Activated T-cell treated with anti-CD3 and anti-CD28 coated beads, Interleukin-2, amount 50 U/mL, for 72 hours (primary cell): ENCODE measurements at places on chromosomes 2 and 18. TPM values are rescaled to one million over a fixed set of nuclear protein-coding genes. Genes with fewer than 3 reads are reported as not detected.
A peak's percentile ranks its signal among the peaks of the same experiment; 100 is the strongest.

GRCh38 chr2:219752726-219753125 is 125.3 kb downstream of the SLC4A3 start:
- no peaks in the 10 kb centered on the region for H3K4me1 ChIP-seq
- no peak overlapping the region for H3K27ac ChIP-seq
- H3K36me3 ChIP-seq, result no peaks in the 10 kb centered on the region
- no peak for DNase-seq
- no peak overlapping the region for H3K4me3 ChIP-seq

DNA sequence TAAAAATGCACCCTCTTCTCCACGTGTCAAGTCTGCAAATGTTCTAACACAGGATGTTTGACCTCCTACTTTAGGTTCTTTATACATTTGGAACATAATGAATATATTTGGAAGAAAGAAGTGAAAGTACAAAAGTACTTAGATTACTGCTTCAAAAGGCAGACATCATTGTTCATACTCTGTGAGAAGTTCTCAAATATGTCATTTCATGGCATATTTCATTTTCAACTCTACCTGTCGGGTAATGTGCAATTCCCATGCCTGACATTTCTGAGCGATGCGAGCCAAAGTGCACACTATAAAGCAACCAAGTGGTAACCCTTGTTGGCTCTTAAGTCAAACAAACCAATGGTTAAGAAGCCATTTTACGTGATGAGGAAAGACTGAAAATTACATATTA is 7.0 kb downstream of the BUB1 start:
- no peaks in the 10 kb centered on the region for H3K27me3 ChIP-seq
- H3K27ac ChIP-seq, result no peak overlapping the region
- H3K36me3 ChIP-seq, result peaks cover 6% of the 10 kb centered on the region

- DNase-seq, result no peak
- no peak overlapping the region for H3K27ac ChIP-seq
- H3K27me3 ChIP-seq, result no peaks in the 10 kb centered on the region
- no peaks in the 10 kb centered on the region for H3K36me3 ChIP-seq
- H3K4me1 ChIP-seq, result peaks cover 35% of the 10 kb centered on the region
These were observed 9.2 kb downstream of the HS6ST1 start for GRCh38 chr2:128309280-128310093.

DNA sequence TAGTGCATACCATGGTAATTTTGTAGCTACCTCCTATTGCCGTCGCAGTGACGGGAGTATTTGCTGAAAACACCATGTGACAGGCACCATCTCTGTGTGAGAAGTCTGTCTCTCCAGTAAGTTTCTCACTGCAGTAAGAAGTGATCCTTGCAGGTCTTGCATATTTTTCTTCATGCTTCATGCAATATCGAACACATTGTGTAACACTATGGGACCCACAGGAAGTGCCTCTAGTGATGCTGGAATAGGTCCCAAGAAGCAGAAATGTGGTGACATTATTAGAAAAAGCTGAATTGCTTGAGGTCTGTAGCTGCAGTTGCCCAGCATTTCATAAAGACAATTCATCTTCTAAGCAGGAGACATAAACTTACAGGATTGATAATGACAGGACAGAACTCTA is 167.6 kb downstream of the DCDC2C start:
- no peak for DNase-seq
- no peak overlapping the region for H3K4me3 ChIP-seq
- H3K27me3 ChIP-seq, result no peaks in the 10 kb centered on the region

DNA sequence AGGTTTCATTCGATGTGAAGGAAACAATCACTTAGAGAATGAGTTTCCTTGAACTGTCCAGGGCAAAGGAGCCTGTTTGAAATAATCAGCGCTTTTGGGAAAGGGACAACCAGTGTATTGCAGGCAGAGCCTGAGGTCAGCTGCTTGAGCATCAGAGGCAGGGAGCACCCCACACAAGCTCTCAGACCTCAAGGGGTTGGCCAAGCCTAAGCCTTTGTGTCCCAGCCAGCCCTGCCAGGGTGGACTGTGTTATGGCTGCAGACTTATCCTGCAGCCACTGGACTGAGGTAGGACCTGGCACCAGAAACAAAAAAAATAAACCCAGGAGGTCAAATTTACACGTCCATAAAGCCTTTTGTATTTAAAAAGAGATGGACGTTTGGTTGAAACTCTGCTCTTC is 228.3 kb downstream of the SEPTIN10 start:
- no peaks in the 10 kb centered on the region for H3K27me3 ChIP-seq
- H3K27ac ChIP-seq, result no peak overlapping the region
- no peaks in the 10 kb centered on the region for H3K36me3 ChIP-seq
- H3K4me3 ChIP-seq, result no peak overlapping the region

- H3K27ac ChIP-seq, result peak overlapping the region; percentile 100
- peaks cover 6% of the 10 kb centered on the region for H3K36me3 ChIP-seq
- DNase-seq, result peak; percentile 64
- peaks cover 74% of the 10 kb centered on the region for H3K4me1 ChIP-seq
- no peaks in the 10 kb centered on the region for H3K27me3 ChIP-seq
- peak overlapping the region; percentile 91 for H3K4me3 ChIP-seq
These were observed 94.2 kb upstream of the SLC39A10 start for GRCh38 chr2:195562570-195563566.

DNA sequence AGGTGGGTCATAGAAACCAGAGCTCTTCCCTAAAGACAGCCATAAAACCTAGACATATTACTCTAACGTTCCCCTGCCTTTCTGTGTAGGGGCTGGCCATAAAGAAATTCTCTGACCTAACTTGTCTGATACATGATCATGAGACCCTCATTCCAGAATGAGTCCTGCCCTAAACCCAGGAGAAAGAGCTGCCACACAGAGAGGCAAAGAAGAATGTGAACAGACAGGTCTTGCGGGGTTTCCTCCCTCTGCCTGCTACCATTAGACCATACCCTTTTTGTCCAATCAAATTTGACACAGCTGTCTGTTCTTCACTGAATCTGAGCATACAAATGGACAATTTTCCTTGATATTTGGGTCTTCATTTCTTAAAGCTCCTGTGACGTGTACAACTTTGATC is 198.8 kb upstream of the LHCGR start:
- H3K36me3 ChIP-seq, result no peaks in the 10 kb centered on the region
- H3K27me3 ChIP-seq, result no peaks in the 10 kb centered on the region
- no peak overlapping the region for H3K4me3 ChIP-seq
- no peaks in the 10 kb centered on the region for H3K4me1 ChIP-seq
- no peak for DNase-seq
- H3K27ac ChIP-seq, result no peak overlapping the region

GRCh38 chr2:37318401-37318800 is 6.2 kb downstream of the PRKD3 start:
- peaks cover 6% of the 10 kb centered on the region for H3K27me3 ChIP-seq
- peaks cover 4% of the 10 kb centered on the region for H3K36me3 ChIP-seq
- DNase-seq, result no peak
- H3K27ac ChIP-seq, result no peak overlapping the region

- peaks cover 19% of the 10 kb centered on the region for H3K4me1 ChIP-seq
- no peak for DNase-seq
- no peaks in the 10 kb centered on the region for H3K36me3 ChIP-seq
- peaks cover 28% of the 10 kb centered on the region for H3K27me3 ChIP-seq
- no peak overlapping the region for H3K27ac ChIP-seq
These were observed 109.0 kb downstream of the SETBP1 start for GRCh38 chr18:44789710-44790109.

DNA sequence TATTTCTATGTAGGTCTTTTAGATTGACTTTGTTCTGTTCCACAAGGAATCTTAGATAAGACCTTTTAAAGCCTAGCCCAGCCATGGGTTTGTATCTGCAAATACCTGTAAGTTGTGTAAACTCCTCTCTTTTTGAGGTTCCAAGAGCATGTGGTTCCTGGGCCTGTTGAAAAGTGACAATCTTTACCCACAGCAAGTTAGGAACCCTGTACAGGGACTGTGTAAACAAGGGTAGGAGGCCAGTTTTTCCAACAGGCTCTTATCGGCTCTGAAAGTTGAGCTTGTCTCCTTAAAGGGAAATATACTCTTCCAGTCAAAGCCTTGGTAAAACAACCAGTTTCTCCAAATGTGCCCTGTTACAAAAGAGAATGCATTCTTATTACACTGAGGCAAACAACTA is 15.3 kb upstream of the ASXL3 start:
- H3K4me3 ChIP-seq, result no peak overlapping the region
- DNase-seq, result no peak
- H3K4me1 ChIP-seq, result no peaks in the 10 kb centered on the region
- no peaks in the 10 kb centered on the region for H3K27me3 ChIP-seq

- H3K36me3 ChIP-seq, result no peaks in the 10 kb centered on the region
- H3K4me3 ChIP-seq, result no peak overlapping the region
- peaks cover under 1% of the 10 kb centered on the region for H3K4me1 ChIP-seq
These were observed 6.0 kb downstream of the CAVIN2 start for GRCh38 chr2:191840921-191841320.

- H3K4me1 ChIP-seq, result no peaks in the 10 kb centered on the region
- no peak overlapping the region for H3K4me3 ChIP-seq
- H3K27ac ChIP-seq, result no peak overlapping the region
These were observed 423.9 kb upstream of the MAP2 start for GRCh38 chr2:208999911-209000310.

- no peaks in the 10 kb centered on the region for H3K4me1 ChIP-seq
- no peak for DNase-seq
- H3K27ac ChIP-seq, result no peak overlapping the region
- H3K27me3 ChIP-seq, result no peaks in the 10 kb centered on the region
These were observed 17.8 kb downstream of the OTOF start for GRCh38 chr2:26459991-26460612.

GRCh38 chr2:86195055-86195807 is at the start of gene IMMT:
Gene IMMT, minus strand, starts transcription at chr2:86195462. Its CDS starts 80 bp downstream, at chr2:86195382.
- peaks cover 54% of the 10 kb centered on the region for H3K4me1 ChIP-seq
- peak within 1 kb of the TSS; percentile 100 for H3K4me3 ChIP-seq
- DNase-seq, result peak; percentile 97
- no peaks in the 10 kb centered on the region for H3K27me3 ChIP-seq
- peak within 1 kb of the TSS; percentile 94 for H3K27ac ChIP-seq
- peaks cover 10% of the 10 kb centered on the region for H3K36me3 ChIP-seq

- DNase-seq, result no peak
- no peak overlapping the region for H3K27ac ChIP-seq
- H3K27me3 ChIP-seq, result no peaks in the 10 kb centered on the region
- H3K4me1 ChIP-seq, result peaks cover 16% of the 10 kb centered on the region
These were observed 27.2 kb downstream of the C2orf49 start for GRCh38 chr2:105364436-105365139.

DNA sequence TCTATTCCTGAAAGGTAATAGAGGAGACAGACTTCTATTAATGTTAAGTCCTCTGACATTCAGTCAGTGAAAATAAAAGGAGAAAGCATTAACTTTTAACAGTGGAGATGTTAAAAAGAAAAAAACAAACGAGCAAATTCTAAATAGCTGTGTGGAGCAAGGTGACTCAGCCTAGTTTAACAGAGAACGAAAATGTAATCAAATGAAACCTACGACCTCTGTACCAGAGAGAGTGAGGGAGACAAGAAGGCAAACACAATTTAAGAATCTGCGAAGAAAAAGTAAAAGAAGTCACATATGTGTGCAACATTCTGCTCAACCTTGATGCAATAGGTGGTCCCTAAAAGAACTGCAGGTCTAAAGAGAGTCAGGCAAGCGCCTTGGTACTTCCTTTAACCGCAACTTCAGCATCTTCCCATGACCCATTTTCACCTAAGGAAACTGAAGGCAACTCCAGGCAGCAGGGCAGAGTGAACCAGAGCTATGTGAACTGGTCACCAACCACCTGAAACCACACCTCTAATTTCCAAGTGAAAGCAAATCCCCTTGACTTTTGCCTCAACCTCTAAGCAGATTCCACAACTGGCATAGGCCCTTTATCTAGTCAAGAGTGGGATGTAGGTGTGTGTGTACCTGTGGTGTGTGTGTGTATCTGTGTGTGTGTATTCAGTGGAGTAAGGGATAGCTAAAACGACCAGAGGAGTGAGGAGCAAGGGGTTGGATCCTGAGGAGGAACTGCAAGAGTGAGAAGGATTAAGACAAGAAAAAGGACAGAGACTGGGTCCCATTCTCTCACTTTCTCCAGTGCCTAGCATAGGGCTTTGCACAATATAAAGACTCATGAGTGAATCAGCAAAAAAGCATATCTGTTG is 43.0 kb downstream of the FIGN start:
- H3K27me3 ChIP-seq, result no peaks in the 10 kb centered on the region
- no peaks in the 10 kb centered on the region for H3K4me1 ChIP-seq
- no peak overlapping the region for H3K27ac ChIP-seq
- no peak for DNase-seq
- no peak overlapping the region for H3K4me3 ChIP-seq
- H3K36me3 ChIP-seq, result no peaks in the 10 kb centered on the region

GRCh38 chr2:8543383-8544170 is 138.3 kb upstream of the ID2 start:
- DNase-seq, result peak; percentile 94
- H3K4me1 ChIP-seq, result peaks cover 91% of the 10 kb centered on the region
- H3K27me3 ChIP-seq, result no peaks in the 10 kb centered on the region
- no peaks in the 10 kb centered on the region for H3K36me3 ChIP-seq

DNA sequence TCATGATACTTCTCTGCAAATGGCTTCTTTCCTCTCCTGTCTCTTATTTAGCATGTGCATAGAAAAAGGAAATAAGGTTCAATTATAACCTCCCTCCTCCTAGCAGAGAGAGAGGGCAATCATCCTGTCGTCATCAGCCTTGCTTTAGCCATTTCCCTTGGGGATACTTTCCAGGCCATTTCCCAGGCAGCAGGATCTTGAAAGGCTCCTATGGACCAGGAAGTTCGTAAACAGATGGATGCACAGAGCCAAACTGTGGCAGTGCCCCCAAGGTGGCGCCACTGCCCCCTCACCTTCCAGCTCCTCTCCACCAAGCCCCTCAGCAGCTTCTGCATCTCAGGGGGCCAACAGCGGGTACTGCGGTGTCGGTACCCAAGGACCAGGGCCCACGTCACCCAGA is 157.4 kb downstream of the DTNA start:
- H3K4me1 ChIP-seq, result peaks cover 61% of the 10 kb centered on the region
- H3K27ac ChIP-seq, result no peak overlapping the region
- peaks cover 4% of the 10 kb centered on the region for H3K36me3 ChIP-seq

SH3BP4 gene
- 1.5 TPM for total RNA-seq

UGT1A3 gene
- total RNA-seq, result not detected

IL1F10 gene
- not detected for total RNA-seq

SOCS6 gene
- total RNA-seq, result 1.7 TPM

ANKRD53 gene
- not detected for total RNA-seq

STPG4 gene
- not detected for total RNA-seq

PRKAG3 gene
- total RNA-seq, result not detected

UNC80 gene
- total RNA-seq, result not detected

OR6B2 gene
- total RNA-seq, result not detected

TMEM200C gene
- not detected for total RNA-seq

KCTD1 gene
- total RNA-seq, result 6.0 TPM

NOL4 gene
- not detected for total RNA-seq
